ENCODE measurements at places on chromosomes 5 and 9.

GRCh38 chr9:95766906-95767305 lies 108.6 kb upstream of the ERCC6L2 start:
- DNase-seq: no peak

DNA sequence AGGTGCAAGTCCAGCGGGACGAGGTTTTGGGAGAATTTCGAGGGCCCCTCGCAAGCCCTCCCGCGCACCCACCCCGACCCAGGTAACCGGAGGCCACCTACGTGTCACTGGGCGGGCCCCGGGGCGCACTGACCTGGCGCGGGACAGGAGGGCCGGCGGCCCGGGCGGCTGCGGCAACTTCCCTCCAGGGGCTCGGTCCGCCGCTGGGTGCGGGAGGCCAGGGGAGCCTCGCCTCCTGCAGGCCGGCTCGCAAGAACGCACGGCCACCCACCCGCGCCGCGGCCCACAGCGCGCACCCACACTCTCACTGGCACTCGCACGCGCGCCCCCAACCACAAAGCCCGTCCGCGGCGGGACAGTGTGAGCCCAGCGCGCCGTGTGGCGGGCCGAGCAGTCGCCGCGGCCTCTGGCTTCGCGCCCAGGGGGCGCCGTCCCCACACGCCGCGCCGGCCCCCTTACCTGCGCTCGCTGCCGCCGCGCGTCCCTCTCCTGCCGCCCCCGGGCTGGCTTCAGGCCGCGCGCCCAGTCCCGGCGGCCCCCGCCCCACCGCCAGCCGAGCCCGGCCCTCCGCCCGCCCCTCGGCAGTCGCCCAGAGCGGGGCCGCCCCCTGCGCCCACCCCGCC lies 451 bp downstream of the LPAR1 start:
- no peak for DNase-seq

DNA sequence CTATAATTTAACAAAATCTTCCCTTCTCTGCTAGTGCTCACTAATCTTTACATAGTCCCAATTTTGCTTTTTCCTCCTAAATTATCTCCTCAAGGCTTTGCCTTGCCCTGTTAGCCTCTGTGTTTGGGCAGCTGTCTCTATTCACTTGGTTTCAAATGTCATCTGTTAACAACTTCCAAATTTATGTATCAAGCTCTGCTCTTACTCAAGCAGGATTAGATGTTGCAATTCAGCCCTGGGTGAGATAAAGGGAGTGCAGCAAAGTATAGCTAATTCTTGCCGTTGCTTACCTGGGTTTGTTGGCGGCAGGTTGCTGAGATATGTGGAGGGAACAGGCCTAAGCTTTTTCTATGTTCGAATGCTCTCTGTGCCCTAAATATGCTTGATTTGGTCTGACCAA lies 483.8 kb downstream of the DMAC1 start:
- DNase-seq: no peak

DNA sequence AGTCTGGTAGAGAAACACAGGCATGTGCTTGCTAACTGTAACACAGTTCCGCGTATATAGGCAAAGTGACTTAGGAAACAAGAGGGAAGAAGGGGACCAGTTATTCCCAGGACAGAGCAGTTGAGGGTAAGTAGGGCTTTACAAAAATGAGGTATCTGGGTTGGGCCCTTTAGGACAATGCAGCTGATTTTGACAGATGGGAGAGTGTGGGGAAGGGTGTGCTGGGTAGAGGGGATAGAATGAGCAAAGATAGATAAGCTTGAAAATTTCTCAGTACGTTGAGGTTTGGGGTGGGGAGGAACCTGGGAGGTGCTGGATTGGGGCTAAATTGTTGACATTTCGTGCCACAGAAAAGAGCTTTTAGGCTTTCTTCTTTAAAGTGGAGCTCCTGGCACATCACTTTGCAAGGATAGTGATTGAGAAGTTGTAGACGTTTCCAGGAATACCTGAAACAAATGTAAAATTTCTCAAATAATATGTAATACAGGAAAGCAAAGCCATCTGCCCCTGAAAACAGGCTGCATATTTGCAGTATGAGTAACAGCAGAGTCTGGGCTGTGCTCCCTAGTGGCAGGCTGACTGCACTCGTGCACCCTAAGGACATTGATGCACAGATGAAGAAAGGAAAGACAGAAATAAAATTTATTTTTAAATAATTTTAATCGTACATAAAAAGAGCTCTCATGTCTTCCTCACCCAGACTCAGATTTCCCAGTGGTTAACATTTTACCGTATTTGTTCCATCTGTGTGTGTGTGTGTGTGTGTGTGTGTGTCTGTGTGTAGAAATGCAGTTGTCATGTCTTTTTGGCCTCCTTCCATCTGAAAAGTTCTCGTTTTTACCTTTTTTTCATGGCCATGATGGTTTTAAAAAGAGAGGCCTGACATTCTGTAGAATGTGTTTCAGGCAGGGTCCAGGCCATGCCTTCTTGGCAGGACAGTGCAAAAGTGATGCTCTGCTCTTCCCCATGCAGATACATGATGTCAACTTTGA lies 144.9 kb upstream of the DMRT1 start:
- peak; percentile 50 for DNase-seq

GRCh38 chr5:148011398-148012137 lies 52.2 kb upstream of the SPINK5 start:
- DNase-seq: no peak

DNA sequence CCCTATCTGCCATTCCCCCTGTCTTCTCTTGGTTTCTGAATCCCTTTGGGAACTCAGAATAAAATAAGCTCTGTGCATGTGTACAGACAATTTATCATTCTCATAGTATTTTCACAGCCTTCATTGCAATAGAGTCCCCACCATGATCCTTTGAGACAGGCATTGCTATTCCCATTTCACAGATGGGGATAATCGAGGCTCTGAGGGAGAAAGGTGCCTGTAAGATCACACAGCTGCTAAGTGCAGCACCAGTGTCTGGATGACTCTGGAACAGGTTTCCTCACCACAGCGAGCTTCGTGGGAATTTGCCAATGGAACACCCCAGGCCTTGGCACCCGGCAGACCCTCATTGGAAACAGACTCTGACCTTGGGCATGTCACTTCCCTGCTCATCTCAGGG lies 293.6 kb downstream of the NSG2 start:
- no peak for DNase-seq

GRCh38 chr5:129382921-129383672 lies 77.0 kb upstream of the ADAMTS19 start:
- DNase-seq: no peak

Measured in hematopoietic multipotent progenitor cell treated with erythropoietin and hydrocortisone succinate and interleukin-3 and kit ligand, for 8 days (in vitro differentiated cells).